ENCODE measurements at places on chromosomes 16 and 17.

DNA sequence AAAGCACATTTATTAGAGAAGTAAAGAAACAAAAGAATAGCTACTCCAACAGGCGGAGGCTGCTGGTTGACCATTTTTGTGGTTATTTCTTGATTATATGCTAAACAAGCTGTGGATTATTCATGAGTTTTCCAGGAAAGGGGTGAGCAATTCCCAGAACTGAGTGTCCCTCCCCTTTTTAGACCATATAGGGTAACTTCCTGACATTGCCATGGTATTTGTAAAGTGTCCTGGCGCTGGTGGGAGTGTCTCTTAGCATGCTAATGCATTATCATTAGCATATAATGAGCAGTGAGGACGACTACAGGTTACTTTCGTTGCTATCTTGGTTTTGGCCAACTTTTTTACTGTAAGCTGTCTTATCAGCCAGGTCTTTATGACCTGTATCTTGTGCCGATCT is 12.2 kb upstream of the HS3ST4 start:
- no peak for DNase-seq

DNA sequence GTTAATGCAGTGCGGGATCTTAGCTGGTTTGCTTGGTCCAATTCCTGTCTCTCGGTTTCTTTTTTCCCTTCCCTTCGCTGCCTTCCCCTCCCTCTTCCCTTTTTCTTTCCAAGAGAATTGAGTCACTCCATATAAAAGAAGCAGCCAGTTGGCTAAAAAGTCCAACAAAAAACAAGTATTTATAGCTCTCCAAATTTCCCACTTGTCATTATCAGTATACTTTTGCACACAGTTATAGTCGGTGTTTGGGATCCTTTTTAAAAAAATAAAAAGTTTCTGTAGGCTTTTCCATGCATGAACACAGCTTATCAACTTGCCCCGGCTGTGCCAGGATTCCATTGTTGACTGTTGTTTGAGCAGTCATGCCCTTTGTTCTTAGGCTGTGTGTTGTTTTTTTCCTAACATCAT is 24.9 kb downstream of the HMOX2 start:
- no peak for DNase-seq

GRCh38 chr16:27322858-27323780 is 9.3 kb downstream of the IL4R start:
- no peak for DNase-seq

DNA sequence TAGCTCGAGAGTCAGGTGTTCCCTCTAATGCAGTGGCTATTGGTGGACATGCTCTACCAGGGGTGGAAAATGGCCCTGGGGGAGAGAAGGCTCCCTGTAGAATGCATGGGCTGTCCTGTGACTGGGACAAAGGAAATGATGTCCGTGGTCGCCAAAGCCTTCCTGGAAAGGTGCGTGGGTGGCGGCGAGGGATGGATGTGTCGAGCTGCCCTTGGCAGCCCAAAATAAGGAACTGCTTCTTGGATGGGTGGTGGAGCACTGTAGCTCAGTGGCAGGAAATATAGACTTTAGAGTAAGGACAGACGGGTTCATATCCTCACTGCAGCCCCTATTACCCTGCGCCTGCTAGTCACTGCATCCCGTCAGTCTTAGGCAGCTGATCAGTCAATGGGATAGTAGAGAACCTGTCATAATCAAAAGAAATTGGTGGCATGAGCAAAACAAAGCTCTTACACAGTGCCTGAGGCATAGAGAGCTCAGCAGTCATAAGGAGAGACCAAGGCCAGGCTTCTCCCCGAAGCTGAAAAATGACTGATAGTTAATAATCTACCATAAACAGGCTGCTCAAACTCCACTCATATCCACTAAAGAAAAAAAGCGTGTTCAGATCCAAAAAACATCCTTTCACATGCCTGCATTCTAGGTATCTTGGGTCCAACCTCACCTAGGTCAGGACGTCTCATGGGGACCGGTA is 123.5 kb upstream of the PLCG2 start:
- DNase-seq, result no peak

DNA sequence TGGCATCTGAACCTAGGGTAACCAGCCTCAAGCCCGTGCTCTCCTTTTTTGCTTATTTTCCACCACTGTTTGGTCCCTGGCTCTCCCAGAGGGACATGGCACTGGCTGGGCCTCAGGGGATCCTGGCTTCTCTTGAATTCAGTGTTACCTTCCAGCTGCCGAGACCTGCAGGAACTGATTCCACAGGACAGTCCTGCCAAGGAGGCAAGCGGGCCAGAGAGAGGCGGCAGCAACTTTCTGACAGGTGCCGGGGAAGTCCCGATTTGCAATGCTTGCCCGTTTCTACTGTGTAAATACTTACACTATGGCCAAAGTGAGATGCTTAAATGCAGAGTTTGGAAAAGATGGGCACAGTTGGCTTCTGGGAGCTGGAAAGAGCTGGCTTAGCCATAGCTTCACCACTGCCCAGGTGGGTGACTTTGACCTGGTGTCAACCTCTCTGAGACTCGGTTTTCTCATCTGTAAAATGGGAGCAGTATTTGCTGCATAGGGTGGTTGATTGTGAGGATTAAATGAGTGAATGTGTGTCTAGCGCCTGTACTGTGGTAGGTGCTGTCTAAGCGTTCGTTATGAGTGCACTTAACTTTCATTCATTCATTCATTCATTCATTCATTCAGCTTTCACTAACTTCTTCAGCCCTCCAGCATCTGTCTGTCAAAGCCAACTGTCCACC is 124.9 kb downstream of the CMIP start:
- DNase-seq, result no peak

- no peak for DNase-seq
Observed at GRCh38 chr16:19833581-19833980, 51.1 kb downstream of the GPRC5B start.

DNA sequence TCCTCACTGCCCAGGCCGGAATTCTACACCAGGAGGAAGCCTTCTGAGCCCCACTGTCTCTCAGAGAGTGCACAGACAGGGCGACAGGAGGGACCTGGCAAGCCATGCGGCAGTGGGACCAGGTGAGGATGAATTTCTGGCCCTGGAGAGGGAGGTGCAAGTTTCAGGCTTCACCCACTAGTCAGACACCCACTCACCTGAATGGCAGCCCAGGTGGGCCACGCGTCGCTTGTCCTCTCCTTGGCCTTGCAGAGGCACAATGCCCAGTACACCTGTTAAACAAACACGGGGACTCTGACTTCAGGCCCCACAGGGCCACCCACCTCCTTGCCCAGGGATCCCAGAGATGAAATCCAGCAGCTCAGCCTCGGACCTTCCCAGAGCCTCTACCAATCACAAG is 4.2 kb downstream of the CORO7 start:
- no peak for DNase-seq

- no peak for DNase-seq
Observed at GRCh38 chr17:69480245-69480644, 65.7 kb downstream of the MAP2K6 start.

DNA sequence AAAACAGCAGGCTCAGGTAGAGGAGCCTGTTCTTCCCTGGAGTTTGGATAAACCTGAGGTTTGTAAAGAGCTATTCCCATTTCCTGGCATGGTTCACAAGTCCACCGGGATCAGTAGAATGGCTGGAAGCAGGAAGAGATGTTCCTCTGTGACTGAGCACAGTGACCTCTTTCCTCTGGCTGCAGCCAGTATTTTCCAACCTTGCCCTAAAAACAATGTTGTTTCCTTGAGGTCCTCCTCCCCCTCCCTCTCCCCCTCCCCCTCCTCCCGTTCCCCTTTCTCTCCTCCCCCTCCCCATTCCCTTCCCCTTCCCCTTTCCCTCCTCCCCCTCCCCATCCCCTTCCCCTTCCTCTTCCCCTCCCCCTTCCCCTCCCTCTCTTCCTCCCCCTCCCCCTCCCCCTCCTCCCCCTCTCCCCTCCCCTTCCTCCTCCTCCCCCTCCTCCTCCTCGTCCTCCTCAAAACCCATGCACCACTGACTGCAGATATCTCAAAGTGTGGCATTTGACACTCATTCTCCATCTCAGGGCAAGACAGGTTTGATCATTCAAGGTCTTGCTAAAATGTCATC is 58.9 kb upstream of the MON1B start:
- no peak for DNase-seq

GRCh38 chr16:90077757-90078578 is 837 bp upstream of the PRDM7 start:
- DNase-seq, result no peak

DNA sequence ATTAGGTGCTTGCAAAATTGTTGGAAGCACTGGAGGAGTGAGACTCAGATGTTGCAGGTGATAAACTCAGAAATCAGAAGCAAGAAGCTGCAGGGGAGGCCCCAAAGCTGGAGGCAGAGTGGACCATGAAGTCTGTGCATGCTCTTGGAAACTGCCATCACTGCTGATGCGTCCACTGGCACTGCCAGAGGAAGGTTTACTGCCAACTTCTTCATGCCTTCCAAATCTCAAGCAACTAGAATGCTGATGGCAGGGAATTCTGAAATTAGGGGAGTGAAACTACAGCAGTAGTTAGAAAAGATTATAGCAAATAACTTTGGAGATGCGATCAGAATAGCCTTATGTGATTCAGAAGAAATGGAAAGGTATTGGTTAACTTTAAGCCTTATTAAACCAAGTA is 277.1 kb upstream of the SDK2 start:
- DNase-seq, result no peak

DNA sequence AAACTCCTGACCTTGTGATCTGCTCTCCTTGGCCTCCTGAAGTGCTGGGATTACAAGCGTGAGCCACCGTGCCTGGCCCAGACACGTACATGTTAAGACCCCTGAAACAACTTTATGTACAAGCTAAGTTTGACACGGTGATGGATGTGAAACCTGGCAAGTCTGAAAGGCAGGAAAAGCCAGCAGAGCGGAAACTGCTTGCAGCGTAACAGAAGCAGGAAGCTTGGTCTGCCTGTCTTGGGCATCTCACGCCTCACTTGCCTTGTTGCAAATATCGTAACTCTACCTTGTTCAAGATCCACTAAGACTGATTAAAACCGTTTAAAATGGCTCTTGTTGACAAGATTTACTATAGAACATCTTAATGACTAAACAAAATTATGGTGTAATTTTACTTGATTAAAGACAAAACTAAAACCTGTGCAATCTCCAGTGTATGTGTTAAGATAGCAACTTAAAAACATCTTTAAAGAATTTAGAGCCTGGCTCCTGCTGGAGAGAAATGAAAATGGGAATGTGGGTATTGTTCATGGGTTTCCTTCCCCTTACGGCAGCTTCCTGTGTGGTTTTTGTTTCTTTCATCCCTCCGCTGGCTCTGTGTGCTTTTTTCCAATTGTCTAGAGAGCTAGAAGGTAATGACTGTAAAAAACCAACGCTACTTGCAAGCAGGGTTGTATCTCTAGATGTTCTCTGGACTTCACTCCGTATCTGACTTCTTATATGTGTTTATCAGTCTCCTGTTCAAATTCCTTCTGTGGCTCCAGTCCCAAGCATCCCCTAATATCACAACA is 477.6 kb downstream of the XYLT1 start:
- no peak for DNase-seq

DNA sequence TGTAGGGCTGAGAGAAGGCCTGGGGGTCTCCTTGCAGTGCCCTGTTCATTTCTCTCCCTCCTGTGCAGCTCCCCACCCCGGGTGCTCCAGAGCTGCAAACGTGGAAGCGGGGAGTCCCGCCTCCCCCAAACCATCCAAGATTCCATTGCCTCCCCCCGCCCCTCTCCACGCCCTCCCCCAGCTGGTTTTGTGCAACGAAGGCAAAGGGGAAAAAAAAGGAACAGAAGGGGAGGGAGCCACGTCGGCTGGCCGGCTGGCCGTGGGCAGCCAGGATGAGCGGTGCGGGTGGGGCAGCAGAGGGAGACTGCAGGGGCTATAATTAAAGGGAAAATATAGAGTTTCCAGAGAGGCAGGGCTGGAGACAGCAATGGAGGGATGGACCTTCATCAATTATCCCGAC is 1.7 kb upstream of the COL1A1 start:
- peak; percentile 79 for DNase-seq

- DNase-seq, result no peak
Observed at GRCh38 chr17:73262676-73263642, 1.3 kb upstream of the CPSF4L start.

DNA sequence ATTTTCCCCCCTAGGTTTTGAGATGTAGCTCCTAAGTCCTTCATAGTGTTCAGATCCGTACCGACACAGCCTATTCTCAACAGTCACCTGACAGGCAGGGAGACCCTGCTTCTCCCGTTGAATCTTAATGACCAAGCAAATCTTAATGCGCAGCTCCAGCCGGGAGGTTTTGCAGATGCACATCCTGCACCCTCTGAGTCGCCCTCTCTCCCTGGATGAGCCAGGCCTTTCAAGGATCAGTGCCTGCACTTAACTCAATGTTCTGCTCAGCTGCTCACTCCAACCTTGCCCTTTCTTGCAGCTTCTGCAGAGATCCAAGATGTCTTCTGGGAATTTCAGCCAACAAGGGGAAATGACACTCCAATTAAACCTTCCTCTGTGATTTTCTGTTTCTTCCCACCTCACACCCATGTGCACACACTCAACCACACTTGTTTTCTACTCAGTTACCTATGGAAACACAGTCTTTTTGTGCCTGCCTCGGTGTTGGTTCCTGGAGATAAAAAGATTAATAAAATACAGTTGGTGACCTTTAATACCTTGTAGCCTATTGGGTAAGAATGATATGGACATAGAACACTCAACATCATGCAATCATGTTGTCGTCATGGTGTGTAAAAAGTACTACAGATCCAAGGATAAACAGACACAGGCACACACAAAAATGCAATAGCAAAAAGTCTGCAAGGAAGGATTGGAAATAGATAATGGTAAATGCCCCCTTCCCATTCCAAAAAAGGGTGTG is 76.9 kb upstream of the DYNLRB2 start:
- DNase-seq, result no peak

DNA sequence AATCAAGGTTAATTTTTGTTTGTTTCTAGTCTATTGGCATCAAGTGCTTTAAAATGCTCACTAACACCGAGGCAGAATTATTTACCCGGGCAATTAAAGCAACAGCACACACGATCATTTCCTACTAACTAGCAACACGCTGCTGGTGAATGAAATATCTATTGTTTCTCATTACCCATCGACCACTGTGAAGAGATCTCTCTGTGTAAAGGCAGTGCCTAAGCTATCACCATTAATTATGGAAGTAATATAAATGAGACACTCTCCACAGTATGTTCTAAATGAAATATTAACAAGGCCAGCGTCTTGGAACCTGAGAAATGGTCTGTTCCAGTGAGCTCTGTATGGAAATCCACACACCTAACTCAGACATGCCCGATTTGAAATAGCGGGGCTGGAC is 397.6 kb downstream of the MAF start:
- no peak for DNase-seq

- no peak for DNase-seq
Observed at GRCh38 chr17:77188084-77189066, 47.6 kb downstream of the SEC14L1 start.

GRCh38 chr16:88580371-88580770 is 10.2 kb downstream of the ZC3H18 start:
- no peak for DNase-seq

DNA sequence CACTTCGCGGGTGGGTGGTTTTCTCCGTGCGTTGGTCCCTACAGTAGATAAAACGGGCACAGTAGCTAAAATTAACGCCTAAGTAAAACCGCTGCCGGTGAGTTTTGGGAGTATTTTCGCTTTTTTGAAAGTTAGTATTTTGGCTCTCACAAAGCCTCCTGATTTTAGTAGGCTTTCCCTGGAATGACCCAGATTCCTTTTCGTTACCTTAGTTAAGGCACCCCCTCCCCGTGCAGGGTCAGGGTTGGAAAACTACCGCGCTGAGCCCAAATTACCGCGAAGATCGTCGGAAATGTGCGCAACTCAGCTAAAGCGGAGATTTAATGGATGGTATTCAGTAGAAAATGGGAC is 28.3 kb upstream of the ST6GALNAC1 start:
- no peak for DNase-seq

- no peak for DNase-seq
Observed at GRCh38 chr16:12426122-12426521, 377.6 kb downstream of the CPPED1 start.

All from AG09319 (cell line).